Tibial nerve (tissue), 4 donors: ENCODE measurements at places on chromosomes 2 and 18. TPM values are rescaled to one million over a fixed set of nuclear protein-coding genes. Genes with fewer than 3 reads are reported as not detected.

Gene CCDC178
- 2.1 TPM for total RNA-seq

Gene GPR35
- 8.2 TPM for total RNA-seq

- H3K4me1 ChIP-seq: peaks cover 9% of the 10 kb centered on the region
- H3K27me3 ChIP-seq: no peaks in the 10 kb centered on the region
- DNase-seq: no peak
- no peak overlapping the region for H3K4me3 ChIP-seq
- no peaks in the 10 kb centered on the region for H3K36me3 ChIP-seq
Measured at GRCh38 chr2:85735691-85736090, 18.1 kb upstream of the ATOH8 start.

- H3K4me3 ChIP-seq: peak overlapping the region; percentile 82
- H3K36me3 ChIP-seq: no peaks in the 10 kb centered on the region
- peak overlapping the region; percentile 99 for H3K27ac ChIP-seq
- H3K27me3 ChIP-seq: no peaks in the 10 kb centered on the region
- peak; percentile 17 for DNase-seq
Measured at GRCh38 chr2:157875641-157876065, 477 bp downstream of the ACVR1 start.

DNA sequence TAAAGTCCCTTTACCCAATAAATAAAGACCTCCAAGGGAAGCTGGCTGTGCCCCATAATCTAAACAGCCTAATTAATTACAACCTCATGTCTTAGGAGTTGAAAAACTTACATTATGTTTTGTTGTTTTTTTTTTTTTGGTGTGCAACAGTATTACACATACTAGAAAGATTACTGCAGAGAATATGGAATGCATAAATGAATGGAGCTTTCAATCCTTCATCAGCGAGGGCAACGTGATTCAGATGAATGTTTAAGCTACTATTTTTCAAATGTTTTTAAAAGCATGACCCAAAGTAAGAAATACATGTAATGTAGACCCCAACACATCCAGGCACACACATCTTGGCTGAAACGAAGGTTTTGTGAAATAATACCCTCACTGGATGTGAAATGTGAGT lies 167.1 kb upstream of the FN1 start:
- H3K27ac ChIP-seq: no peak overlapping the region
- H3K4me1 ChIP-seq: no peaks in the 10 kb centered on the region
- DNase-seq: no peak
- H3K27me3 ChIP-seq: no peaks in the 10 kb centered on the region
- no peak overlapping the region for H3K4me3 ChIP-seq

- no peak overlapping the region for H3K27ac ChIP-seq
- no peaks in the 10 kb centered on the region for H3K36me3 ChIP-seq
- no peak for DNase-seq
- no peak overlapping the region for H3K4me3 ChIP-seq
Measured at GRCh38 chr2:102176172-102176571, 10.7 kb upstream of the IL1RL2 start.

Gene C2orf66
- not detected for total RNA-seq

- no peak for DNase-seq
- no peak overlapping the region for H3K27ac ChIP-seq
- no peaks in the 10 kb centered on the region for H3K36me3 ChIP-seq
- no peaks in the 10 kb centered on the region for H3K4me1 ChIP-seq
Measured at GRCh38 chr2:22536133-22536532, 848.8 kb upstream of the KLHL29 start.
